Activated CD8-positive, alpha-beta memory T cell treated with anti-CD3 and anti-CD28 coated beads for 1 hour (primary cell): ENCODE measurements at places on chromosomes 7 and 10.

- DNase-seq: no peak
These were observed 1160.3 kb upstream of the AUTS2 start for GRCh38 chr7:68438016-68438415.

GRCh38 chr7:824081-824480 is 8.2 kb upstream of the SUN1 start:
- DNase-seq: no peak

DNA sequence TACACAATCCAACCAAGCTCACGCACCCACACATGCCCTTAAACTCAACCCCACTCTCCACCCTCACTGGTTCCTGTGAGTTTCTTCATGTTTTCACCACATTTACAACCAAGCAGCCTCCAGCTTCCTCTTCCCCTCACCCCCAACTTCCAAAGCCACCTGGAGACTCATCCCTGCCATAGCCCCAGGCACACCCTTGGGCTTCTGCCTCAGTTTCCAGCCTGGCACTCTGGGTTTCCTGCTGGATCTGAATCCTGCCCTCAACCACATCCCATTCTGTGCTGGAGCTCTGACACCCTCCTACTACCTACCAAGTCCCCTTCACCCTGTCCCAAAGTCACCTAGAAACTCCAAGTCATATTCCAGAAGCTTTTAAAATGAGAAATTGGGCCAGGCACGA is 29.4 kb downstream of the CCDC3 start:
- no peak for DNase-seq

DNA sequence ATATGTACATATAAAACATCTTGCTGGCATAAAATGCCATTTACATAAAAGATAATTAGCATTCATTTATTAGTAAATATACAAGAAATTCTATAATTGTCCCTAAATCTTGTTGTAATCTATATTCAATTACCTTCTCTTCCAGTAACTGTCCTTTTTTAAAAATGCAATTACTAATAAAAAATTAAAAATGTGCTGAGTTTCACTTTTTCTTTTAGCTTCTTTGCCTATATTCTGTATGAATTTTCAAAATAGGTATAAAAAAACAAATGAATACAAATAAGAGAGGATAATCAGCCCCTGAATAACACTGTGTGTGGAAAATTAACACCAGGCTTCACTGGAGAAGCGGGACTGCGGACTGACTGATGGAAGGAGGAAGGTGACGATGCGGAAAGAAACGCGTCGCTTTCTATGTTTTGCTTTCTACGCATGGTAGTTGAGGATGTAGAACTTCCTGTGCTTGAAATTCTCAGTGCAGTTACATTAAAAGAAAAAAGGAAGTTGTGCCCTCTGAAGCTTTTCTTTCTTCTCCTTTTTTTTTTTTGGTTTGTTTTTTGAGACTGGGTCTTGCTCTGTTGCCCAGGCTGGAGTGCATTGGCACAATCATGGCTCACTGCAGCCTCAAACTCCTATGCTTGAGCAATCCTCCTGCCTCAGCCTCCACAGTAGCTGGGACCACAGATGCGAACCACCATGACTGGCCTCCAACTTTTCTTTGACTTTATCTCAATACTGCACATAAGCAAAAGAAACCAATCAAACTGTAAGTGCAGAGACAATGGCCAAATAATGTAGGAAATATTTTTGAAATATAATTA is 7.4 kb upstream of the ZMYND11 start:
- no peak for DNase-seq

GRCh38 chr10:11328264-11329061 is 283.0 kb downstream of the USP6NL start:
- DNase-seq: no peak

GRCh38 chr10:122296363-122297120 is 25.4 kb downstream of the BTBD16 start:
- no peak for DNase-seq

DNA sequence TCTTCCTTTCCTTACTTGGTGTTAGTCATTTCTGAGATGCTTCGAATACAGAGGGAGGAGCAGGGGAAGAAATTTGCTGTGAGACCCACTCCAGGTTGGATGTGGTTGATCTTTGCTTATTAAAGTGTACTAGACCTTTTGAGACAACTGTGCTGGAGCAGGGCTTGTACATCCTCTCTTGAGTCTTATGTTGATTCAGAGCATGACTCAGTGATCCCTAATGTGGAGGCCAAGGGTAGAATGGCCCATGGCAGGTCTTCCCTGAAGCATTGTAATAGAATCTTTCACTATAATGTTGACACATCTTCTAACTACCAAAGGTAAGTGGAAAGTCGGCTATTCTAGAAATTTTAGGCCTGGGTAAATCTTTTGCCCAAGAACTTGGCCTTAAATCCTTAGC is 17.0 kb upstream of the SFR1 start:
- no peak for DNase-seq

GRCh38 chr10:80702143-80702542 is 164.4 kb downstream of the SH2D4B start:
- no peak for DNase-seq

- no peak for DNase-seq
These were observed 30.5 kb upstream of the PWWP2B start for GRCh38 chr10:132366499-132366898.

GRCh38 chr10:130043491-130043890 is 67.1 kb downstream of the C10orf143 start:
- no peak for DNase-seq

DNA sequence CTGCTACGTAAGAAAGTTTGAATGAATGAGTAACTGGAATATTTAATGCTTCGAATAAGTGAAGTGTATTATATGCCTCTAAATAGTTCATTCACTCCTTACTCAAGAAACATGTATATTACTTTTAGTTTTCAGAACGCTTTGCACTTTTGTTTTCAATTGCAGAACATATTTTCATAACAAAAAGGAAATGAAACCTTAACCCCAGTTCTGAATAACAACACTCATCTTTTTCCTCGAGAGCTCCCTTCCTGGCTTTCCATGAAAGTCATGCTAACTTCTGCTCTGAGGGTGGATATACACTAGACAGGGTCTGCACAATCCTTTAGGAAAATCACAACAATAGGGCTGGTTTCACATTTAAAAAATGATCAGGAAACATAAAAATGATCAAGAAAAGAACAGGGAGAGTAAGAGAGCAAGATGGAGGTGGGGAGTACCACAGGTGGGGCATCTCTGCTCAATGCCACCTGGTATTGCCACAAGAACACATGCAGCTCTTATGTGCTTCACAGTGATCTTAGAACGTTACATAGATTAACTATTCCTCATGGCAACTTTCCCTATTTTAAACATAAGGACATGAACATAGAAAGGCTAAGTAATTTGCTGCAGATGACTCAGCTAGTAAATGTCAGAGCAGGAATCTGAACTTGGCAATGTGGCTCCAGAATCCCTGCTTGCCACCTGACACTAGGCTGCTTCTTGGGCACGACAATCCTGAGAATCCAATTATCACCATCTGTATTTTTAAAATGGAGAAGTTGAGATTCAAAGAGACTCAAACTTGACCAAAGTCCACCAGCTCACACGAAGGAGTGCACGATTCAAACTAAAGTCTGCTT is 219.5 kb upstream of the AOAH start:
- DNase-seq: no peak

- DNase-seq: no peak
These were observed 179.0 kb downstream of the RNLS start for GRCh38 chr10:88404133-88404532.

- no peak for DNase-seq
These were observed at the start of gene PCDH15 for GRCh38 chr10:54800741-54801421. TSS of gene PCDH15 (minus strand) at chr10:54801231. CDS start at chr10:54664262, 136,969 bp downstream.

DNA sequence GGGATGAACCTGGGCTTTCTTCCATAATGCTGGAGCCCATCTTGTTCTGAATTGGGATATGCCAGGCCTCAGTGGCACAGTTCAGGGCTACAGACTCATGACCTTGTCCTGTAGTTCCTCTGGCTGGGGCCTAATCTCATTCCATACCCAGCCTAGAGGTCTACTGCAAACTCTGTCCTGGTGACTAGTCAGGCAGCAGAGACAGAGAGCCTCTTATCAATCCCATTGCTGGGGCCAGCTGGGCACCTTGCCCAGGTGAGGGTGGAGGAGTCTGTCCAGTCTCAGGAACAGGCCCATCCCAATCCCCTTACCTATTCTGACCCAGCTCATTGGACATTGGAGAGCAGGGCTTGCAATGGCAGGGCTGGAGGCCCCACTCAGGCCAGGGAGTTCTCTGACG is 28.0 kb upstream of the COMTD1 start:
- no peak for DNase-seq
